ENCODE measurements at places on chromosomes 2 and 18.

DNA sequence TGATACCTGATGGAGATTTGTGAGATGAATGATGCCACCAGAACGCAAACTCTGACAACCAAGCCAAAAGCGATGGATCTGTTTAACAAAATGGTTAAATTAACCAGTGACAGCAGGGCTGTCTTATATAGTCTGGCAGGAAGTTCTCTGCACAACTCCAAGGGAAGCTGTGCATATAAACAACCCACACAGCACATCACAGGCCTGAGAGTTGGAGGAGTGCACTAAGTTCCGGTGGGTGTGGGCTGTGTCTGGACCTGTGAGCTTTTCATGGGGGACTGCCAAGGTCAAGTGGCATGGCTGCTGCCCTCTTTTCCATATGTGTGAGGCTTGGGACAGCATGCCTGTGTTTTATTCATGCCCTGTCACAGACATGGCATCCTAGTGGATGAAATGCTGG is 414.6 kb upstream of the TRIB2 start:
- ATAC-seq: no peak

GRCh38 chr2:119366161-119366648 is 429 bp downstream of the C2orf76 start:
- ATAC-seq: no peak

DNA sequence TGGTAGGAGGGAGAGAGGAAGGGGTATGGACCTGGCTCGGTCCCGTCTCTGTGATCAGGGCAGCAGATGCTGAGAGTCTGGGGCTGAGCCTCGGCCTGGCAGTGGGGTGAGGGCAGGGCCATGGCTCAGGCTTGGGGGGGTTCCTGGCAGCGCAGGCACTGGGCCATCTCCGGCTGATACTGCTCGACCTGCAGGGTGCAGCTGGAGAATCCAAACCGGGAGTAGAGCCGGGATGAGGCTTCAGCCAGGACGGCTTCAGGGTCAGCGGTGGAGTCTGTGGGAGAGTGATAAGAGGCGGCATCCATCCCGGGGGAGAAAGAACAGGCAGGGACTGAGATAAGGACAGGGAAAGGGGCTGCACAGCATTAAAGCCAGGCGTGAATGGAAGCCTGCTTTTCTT is 7.7 kb downstream of the SLC30A3 start:
- no peak for ATAC-seq

DNA sequence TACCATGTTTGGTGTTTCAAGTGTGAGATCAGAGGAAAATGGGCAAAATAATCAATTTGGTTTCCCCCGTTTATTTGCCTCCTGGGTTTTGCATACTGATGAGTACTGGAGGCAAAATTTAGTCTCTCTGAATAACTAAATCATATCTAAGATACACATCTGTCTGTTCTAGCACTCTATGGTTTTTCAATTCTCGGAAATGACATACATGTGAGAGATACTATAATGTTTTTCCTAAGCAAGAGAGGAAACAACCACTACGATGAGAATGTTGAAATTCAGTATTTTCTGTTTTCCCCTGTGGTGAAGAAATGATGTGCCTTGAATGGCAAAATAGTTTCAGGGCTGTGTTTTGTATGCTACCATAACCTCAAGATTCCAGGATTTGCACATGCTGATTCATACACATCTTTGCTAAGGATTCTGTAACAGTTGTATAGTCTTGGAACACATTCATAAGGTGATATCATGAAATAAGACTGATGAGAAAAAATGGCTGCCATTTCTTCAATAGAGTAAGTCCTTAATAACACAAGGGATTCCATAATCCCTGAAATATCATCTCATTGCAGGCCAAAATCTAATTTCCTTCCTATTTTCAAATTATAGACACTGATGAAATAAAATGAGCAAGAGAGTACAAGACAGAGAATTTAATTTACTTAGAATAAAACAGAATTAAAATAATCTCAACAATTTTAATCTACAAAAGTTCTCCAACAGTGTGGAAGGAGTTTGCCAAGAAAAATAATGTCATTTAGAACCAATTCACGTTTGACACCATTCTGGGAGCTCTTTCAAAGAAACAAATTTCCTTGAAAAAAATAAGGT is 316.6 kb downstream of the FIGN start:
- no peak for ATAC-seq

GRCh38 chr2:85156153-85156552 is 23.0 kb downstream of the TCF7L1 start:
- no peak for ATAC-seq

GRCh38 chr2:64126601-64127000 is 17.6 kb downstream of the PELI1 start:
- ATAC-seq: no peak
